Effector CD8-positive, alpha-beta T cell (primary cell): ENCODE measurements at places on chromosomes 5 and 9.

- no peak for DNase-seq
These were observed 22.8 kb upstream of the MARCHF6 start for GRCh38 chr5:10330511-10331230.

DNA sequence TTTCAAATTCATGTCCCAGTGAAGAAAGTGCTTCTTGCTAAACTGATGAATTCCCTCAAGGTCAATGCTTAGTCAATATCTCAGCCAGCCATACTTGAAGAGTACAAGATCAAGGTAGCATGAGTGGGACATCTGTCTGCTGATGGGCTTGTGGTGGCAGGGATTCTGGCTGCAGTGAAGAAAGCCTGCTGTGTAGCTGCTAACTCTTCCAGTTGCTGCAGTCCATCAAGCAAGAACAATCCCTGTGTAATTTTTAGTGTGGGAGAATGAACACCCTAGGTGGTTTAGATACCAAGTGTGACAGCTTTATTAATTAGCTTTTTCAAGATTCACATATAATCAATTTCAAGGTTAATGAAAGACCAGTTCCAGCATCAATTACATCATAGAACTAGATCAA, 443.9 kb downstream of the TAF11L14 start:
- no peak for DNase-seq

GRCh38 chr5:135930029-135930948, 24.5 kb downstream of the LECT2 start:
- DNase-seq = no peak

DNA sequence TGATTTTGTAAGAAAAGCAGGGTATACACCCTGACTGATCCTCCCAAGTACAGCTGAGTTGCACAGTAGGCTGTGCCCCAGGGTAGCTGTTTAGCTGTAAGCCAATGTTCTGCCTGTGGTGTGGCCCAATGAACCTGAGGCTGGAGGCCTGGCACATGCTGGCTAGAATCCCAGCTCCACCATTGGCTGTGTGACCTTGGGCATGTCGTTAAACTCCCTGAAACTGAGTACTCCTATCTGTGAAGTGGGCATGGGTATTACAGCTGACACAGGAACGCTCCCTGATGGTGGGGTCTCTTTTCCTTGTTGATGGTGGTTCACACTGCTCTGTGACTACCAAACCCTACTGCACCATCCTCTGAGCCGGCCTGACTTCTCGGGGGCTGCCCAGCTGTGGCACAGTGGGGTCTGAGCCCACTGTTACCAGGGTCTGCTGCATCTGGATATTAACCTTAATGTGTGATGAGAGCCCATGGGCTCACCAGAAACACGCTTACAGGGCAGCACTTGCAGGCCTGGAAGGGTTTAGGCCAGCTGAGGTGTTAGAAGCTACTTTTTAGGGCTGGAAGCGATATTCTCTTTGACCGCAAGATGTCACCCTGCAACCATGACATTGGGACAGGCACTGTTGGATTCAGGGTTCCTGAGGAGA, 7.0 kb upstream of the GADD45G start:
- DNase-seq = peak; percentile 22

- DNase-seq = no peak
These were observed 68.0 kb upstream of the MAMDC2 start for GRCh38 chr9:69975681-69976080.

GRCh38 chr5:75961818-75962217, 121.4 kb upstream of the SV2C start:
- DNase-seq = no peak

DNA sequence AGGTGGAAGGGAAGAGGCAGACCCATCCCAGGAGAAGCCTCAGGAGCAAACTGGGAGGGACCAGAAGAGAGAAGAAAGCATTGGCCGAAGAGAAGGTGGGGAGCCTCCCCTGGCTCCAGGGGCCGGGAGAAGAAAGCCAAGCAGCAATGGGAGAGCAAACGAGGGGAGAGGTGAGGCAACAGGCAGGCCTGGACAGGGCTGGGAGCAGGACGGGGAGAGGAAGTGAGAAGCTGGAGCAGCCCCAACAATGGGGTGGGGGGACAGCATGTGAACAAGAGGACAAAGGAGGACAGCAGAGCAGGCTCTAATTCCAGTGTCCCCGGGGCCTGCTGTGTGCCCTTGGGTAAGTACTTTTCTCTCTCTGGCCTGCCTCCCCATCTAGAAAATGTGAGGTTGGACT, 115.3 kb downstream of the PSD2 start:
- no peak for DNase-seq

DNA sequence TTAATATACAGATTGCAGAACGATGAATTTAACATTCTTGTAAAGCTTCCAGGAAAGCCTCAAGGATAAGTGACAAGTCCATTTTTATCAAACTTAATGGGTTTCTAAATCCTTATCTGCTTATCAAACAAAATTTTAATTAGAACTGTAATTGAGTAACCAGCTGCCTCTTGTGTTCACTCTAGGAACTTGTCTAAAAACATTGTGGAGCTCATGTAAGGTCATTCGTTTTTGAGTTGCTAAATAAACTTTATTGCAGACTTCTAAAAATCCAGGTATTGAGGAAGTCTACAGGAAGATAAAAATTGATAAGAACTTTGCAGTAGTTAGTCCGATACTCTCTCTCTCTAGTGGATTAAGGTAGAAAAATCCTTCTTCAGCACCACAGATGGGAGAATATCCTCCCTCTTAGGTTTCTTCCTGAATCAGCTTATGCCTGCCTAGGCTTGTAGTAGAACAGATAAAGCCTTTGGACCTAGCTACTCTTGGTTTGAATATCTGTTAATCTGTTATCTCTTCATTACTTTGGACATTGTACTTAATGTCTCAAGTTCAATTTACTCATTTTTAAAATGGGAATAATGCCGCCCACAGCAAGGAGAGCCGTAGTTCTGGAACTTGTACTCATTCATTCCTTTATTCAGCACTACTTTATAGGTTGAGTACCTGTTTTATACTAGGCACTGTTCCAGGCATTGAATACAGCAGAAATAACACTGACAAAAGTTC, 60.0 kb upstream of the DHFR start:
- no peak for DNase-seq

- DNase-seq = no peak
These were observed 28.8 kb downstream of the CAMK4 start for GRCh38 chr5:111252799-111253545.

DNA sequence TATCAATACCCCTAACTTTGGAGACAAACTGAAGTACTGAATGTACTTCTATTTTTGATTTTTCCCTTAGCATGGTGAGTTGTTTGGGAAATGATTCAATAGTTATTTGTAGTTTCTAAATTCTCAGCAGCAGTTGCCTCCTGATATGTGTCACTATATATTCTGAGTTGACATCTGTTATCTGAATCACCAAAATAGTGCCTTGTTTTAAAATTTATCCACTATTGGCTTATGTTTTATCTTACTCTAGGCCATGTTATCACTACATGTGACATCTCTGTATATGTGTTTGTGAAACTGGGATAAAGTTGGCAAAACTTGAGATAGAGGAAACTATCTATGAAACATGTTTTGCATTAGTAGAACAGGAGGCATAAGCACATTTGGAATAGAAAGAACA, 317.6 kb downstream of the TLE4 start:
- DNase-seq = no peak

DNA sequence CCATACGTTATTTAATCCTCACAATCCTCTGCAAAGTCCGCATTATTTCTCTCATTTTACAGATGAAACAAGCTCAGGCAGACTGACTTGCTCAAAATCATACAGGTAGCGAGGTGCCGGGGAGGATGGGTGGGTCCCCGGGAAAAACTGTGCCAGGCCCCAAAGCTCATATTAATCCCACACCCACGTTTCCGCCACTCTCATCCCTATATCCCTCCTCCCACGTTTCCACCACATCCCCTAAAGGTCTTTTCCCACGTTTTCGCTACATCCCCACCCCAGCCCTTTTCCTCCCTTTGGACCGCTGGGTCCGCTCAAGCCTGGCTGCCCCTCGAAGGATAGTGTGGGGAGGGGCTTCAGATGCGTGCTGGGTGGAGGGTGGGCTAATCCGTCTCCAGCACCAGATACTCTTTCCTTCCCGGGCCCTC, 434 bp upstream of the FSD1L start:
- DNase-seq = no peak

DNA sequence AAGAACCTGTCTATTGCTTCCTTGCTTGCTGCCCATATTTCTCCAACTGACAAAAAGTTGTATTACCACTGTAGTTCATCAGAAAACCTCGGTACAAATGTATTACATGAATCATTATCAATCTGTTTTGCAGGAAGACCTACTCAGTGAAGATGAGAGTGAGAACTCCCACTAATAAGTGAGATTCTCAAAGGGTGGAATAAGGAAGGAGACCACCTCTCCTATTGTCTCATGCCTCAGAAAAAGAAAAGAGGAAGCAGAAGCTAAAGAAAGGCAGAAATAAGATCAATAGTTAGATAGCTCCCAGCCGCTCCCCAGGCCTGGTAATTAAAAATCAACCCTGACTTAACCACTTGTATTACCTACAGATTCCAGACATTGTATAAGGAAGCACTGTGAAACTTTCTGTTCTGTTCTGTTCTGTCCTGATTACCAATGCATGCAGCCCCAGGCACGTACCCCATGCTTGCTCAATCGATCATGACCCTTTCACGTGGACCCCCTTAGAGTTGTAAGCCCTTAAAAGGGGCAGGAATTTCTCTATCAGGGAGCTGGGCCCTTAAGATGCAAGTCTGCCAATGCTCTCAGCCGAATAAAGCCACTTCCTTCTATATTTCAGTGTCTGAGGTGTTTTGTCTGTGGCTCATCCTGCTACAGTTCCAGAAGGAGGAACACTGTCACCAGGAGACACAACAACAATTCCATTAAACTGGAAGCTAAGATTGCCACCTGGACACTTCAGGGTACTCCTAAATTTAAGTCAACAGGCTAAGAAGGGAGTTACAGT, 152.5 kb upstream of the COX7C start:
- DNase-seq = no peak

GRCh38 chr5:124825983-124826337, 79.5 kb upstream of the ZNF608 start:
- no peak for DNase-seq
